Cortex of kidney (tissue), 1 donor: ENCODE measurements at places on chromosomes 7 and 10.

DNA sequence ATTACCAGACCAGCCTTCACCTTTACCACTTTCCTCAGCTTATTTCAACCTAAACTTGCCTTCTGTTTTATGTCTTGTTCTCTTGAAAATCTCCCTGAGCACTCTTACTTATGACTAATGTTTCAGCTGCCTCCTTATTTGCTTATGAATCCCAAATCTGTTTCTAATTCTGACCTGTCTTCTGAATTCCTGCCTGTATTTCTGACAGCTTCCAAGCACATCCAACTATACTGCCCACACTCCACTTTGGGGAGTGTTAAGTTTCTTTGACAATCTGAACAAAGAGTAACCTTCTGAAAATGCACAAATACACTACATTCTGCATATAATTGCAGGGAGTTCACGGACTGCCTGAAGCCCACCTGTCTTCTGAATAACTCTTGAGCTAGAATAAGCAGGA lies 48.7 kb downstream of the ARMC3 start:
- no peak for DNase-seq

DNA sequence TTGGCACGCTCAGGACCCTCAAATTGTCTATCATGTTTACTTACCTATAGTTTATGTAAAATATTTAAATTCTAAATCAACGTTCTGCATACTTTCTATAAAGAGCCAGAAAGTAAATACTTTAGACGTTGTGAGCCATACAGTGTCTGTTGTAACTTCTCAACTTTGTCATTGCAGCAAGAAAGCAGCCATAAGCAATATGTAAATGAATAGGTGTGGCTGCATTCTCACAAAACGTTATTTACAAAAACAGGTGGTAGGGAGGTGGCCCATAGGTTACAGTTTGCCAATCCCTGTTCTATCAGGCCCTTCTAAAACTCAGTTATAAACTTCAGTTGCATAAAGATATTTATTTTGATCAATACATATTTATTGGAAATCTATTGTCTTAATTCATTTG lies 12.1 kb upstream of the NPY start:
- no peak for DNase-seq

GRCh38 chr10:95279042-95279820 lies 11.6 kb downstream of the PDLIM1 start:
- DNase-seq: no peak

DNA sequence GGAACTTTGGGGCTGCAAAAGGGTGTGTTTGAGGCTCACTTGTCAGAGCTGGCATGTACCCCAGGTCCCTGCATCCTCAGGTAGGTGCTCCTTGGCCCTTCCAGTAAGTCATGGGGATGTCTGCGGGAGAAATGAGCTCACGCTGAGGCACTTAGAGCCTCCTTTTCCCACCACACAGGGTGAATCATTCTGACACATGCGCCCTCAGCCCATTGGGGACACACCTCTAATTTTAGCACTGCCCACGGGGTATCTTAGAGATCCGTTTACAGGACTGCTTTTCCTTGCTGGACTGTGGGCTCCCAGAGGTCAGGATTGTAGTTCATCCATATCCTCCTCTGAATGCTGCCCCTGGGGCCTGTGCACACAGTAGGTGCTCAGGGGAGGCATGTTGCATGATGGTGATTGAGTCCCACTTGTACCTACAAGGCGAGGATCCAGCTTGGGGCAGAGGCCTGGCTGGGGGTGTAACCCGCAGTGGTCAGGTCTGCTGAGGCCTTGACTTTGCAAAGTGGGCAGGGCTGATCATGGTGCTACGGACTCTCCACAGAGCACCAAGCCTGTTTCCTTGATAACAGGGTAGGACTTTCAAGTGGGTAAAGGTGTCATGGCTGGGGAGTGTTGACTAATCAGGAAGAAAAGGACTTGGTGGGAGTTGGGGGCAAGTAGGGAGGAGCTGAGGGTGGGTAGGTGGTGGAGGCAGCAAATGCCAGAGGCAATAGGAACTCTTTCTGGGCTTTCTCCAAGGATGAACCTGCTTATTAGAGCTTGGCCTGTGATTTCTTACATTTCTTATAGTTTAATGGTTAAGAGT lies 5.8 kb downstream of the TSPAN15 start:
- DNase-seq: no peak

DNA sequence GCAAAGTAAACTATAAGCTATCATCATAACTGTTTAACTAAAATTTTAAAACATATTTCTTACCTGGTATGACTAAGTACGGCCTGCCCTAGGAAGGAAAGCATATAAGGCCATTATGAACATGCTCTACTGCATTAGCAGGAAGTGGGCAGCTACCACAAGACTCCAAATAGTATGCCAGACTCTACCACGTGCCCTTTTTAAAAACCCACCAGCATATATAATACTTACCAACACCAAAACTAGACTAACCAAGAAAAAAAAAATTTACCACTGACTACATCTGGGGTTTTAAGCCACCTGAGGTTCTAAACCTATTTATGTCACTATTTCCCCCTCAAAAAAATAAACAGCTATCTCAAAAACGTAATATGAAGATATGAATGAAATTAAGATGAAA lies 30.1 kb downstream of the NUDCD3 start:
- no peak for DNase-seq
